ENCODE measurements at places on chromosomes 13 and 19.

DNA sequence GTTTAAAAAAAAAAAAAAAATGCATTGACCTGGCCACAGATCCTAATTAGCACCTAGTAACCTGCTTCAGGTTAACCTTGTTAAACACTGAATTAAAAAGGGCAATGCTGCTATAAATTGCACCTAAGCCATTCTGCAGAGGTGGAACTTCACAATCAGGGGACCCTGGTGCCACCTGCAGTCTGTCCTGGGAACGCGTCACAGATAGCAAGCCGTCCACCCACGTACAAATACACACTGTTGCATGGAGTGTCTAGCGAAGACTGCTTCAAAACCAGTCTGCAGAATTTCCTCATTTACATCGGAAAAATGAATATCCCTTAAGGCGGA, 169.3 kb downstream of the COL4A1 start:
- DNase-seq = no peak

- DNase-seq = no peak
Measured at GRCh38 chr19:33557196-33557595, 35.6 kb upstream of the PEPD start.

GRCh38 chr19:46605356-46605821, 4.3 kb downstream of the CALM3 start:
- DNase-seq = no peak

DNA sequence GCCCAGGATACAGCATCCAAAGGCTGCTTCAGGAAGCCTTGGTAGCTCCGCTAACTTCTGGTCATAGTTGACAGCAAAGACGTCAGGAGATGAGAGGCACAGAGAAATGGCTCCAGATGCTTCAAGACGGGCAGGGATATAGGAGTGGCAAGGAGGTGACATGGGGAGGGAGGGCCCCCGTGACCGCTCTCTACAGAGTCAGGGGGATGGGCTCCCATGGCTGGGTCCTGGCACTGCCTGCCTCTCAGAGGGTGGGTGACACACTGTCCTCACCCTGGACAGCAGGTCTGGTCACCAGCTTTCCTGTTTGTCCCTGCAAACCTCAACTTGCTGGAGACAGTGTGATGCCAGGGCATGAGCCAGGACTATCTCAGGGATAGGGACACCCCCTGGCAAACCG, 10.3 kb upstream of the ZNF14 start:
- DNase-seq = no peak

GRCh38 chr13:112531263-112531794, 56.6 kb downstream of the TUBGCP3 start:
- no peak for DNase-seq

DNA sequence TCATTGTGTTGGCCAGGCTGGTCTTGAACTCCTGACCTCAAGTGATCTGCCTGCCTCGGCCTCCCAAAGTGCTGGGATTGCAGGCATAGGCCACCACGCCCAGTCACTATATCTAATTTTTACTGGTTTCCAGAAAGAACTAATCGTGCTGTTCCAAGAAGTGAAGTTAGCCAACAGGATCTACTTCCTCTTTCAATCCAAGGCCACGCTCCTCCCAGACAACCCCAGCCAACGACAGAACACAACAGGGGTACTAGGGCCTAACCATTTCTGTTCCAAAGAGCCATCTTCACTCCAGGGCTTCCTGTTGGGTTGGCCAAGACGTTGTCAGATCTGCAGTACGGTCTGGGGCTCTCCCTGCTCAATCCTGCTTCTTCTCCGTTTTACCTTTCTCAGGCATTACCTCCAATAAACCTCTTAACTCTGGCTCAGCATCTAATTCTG, 7.0 kb upstream of the LSM14A start:
- DNase-seq = no peak

- no peak for DNase-seq
Measured at GRCh38 chr13:49584771-49585182, 581 bp downstream of the RCBTB1 start.

GRCh38 chr13:105084931-105085330, 1450.5 kb downstream of the EFNB2 start:
- no peak for DNase-seq

GRCh38 chr19:40271706-40272105, 13.4 kb downstream of the AKT2 start:
- DNase-seq = no peak

DNA sequence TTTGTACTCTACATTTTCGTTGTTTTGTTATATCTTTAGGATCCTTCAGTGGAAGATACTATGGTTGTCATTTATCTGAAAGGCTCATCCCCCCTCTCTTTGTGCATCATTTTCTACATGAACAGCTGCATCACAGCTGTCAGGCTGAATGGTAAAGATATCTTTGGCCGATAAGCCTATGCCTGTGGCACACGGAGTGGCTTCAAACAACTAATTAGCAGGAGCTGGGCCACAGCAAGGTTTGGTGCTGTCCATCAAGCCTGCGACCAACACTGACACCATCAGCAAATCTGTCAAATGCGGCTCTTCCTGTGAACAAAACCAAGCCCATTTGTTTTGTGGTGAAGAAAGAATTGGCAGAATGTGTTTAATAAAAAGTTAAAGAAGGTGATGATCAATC, 334.4 kb downstream of the PCDH9 start:
- no peak for DNase-seq

GRCh38 chr19:58154287-58154678, 3.7 kb upstream of the ZNF329 start:
- DNase-seq = peak; percentile 56

DNA sequence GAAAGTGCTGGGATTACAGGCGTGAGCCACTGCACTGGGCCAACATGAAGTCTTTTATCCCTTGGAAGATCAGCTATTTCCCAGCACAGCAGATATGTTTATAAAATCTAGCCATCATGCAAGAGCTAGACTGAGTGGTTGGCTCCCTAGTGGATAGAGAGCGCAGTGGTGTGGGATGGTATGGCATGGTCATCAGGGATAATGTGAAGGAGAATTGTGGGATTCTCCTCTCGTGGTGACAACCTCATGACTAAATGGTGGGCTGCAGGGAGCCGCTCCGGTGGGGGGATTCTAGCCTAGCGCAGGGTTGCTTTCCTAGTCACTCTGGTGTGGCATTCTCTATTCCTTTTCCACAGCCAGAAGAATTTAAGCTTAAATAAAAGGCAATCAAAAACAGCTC, 43.3 kb upstream of the GPI start:
- no peak for DNase-seq

- no peak for DNase-seq
Measured at GRCh38 chr13:58587183-58587582, 955.6 kb downstream of the PCDH17 start.

DNA sequence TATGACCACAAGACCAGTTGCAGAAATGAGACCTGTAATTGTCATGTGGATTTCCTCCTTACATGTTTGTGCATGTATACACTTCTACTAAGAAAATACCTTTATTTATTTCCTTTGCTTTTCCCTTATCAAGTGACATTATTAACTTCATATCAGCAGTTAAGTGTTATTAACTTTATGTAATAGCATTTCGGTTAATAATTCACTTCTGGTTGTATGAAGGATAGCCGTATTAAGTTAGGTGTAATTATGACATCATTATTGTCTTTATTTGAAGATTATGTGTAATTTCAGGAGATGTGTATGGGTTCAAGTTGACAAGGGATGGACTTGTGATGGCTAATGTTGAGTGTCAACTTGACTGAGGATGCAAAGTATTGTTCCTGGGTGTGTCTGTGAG, 881.2 kb upstream of the ATXN8OS start:
- no peak for DNase-seq

GRCh38 chr13:99357941-99358340, 50.7 kb upstream of the GPR183 start:
- DNase-seq = no peak

- no peak for DNase-seq
Measured at GRCh38 chr19:45098521-45099466, 5.8 kb downstream of the PPP1R37 start.
